ENCODE measurements at places on chromosomes 12 and 14. TPM values are rescaled to one million over a fixed set of nuclear protein-coding genes. Genes with fewer than 3 reads are reported as not detected.
A peak's percentile ranks its signal among the peaks of the same experiment; 100 is the strongest.

GRCh38 chr12:113098441-113099028, 37.0 kb downstream of the RASAL1 start:
- no peak overlapping the region for H3K4me3 ChIP-seq
- no peaks in the 10 kb centered on the region for H3K4me1 ChIP-seq
- no peak overlapping the region for H3K27ac ChIP-seq
- DNase-seq, result peak; percentile 91

DNA sequence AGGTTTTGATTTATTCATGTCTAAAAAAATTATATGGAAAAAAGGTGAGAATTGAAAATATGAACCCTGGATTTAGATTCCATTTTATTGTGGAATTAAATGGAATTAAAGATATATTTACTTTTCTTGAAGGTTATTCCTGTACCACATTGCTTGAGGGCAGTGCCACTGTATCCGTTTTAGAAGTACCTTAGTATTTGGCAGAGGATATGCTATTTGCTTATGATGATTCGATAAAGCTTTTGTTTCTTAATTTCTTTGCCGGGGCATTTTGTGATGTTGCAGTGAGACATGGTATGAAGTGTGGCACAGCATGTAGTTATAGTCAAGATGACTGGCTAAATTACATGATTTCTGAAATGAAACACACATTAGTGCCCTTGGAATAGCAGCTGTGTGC, 7.6 kb downstream of the TMTC2 start:
- no peaks in the 10 kb centered on the region for H3K36me3 ChIP-seq
- H3K27me3 ChIP-seq, result no peaks in the 10 kb centered on the region
- no peak overlapping the region for H3K27ac ChIP-seq

- no peak for DNase-seq
- peaks cover 14% of the 10 kb centered on the region for H3K36me3 ChIP-seq
- no peak overlapping the region for H3K4me3 ChIP-seq
- no peak overlapping the region for H3K27ac ChIP-seq
- no peaks in the 10 kb centered on the region for H3K27me3 ChIP-seq
These were observed 244.4 kb upstream of the GARIN2 start for GRCh38 chr14:66944872-66945271.

DNA sequence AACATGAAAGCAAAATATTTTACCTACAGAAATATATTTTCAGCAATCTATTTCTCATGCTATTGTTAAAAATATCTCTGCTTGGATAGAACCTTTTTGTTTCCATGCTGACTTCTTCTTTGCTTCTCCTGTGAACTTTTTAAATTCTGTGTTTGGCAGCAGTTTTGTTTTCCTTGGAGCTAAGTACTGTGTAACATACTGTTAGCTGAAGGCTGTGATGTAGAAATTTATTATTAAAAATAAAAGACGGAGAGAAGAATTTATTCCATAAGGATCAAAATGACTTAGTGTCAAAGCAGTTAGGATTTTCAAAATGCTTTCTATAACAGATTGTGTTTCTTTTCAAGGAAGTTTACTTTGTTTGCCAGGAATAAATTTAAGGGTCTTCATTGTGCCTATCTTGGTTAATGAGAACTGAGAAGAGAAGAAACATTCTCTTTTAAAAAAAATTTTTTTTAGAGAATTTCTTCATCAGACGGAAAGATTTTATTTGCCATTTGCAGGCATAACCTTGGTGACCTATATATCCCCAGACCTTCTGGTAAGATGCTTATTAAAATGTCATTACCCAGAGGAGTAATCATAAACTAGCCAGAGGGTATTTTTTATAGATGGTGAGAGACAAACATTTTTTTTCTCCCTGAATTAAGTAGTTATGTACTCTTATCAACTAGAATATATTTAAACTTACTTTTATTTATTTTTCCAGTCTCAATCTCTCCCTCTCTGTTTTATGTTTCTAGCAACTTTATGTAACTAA, 147.1 kb upstream of the SLCO1C1 start:
- H3K4me3 ChIP-seq, result peak overlapping the region; percentile 43
- H3K27me3 ChIP-seq, result no peaks in the 10 kb centered on the region
- no peaks in the 10 kb centered on the region for H3K4me1 ChIP-seq
- H3K36me3 ChIP-seq, result peaks cover 3% of the 10 kb centered on the region
- no peak for DNase-seq

DNA sequence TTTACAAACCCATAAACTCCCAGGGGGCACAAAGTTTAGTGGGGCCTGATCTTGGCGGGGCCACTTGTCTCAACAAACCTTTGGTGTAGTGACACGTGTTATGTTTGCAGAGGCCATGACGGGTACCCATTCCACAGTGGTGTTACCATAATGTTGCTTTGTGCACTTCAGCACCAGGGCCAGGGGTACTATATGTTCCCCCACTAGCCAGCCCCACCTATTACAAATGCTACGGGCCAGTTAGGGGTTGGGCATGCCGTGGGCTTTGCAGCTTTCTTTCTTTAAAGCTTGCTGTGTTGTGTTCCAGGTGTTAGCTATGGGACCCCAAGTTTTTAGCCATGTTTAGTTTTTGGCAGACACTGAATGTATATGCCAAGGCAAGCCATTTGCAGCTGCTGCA, 30.8 kb upstream of the G2E3 start:
- no peaks in the 10 kb centered on the region for H3K4me1 ChIP-seq
- no peaks in the 10 kb centered on the region for H3K27me3 ChIP-seq
- no peak overlapping the region for H3K4me3 ChIP-seq
- H3K27ac ChIP-seq, result no peak overlapping the region
- no peaks in the 10 kb centered on the region for H3K36me3 ChIP-seq

Gene ABCD2
- under 0.01 TPM for total RNA-seq

- no peaks in the 10 kb centered on the region for H3K4me1 ChIP-seq
- no peak for DNase-seq
- H3K4me3 ChIP-seq, result no peak overlapping the region
- H3K27me3 ChIP-seq, result no peaks in the 10 kb centered on the region
- H3K27ac ChIP-seq, result no peak overlapping the region
- H3K36me3 ChIP-seq, result no peaks in the 10 kb centered on the region
These were observed 51.4 kb downstream of the RFX4 start for GRCh38 chr12:106634206-106634605.

Gene GZMB
- not detected for total RNA-seq

GRCh38 chr14:71481021-71481654, 451.1 kb upstream of the RGS6 start:
- no peaks in the 10 kb centered on the region for H3K27me3 ChIP-seq
- H3K27ac ChIP-seq, result no peak overlapping the region
- no peaks in the 10 kb centered on the region for H3K4me1 ChIP-seq

- no peak overlapping the region for H3K27ac ChIP-seq
- DNase-seq, result no peak
- H3K36me3 ChIP-seq, result no peaks in the 10 kb centered on the region
- H3K27me3 ChIP-seq, result no peaks in the 10 kb centered on the region
- no peak overlapping the region for H3K4me3 ChIP-seq
These were observed 23.0 kb upstream of the PRKAB1 start for GRCh38 chr12:119644930-119645329.

DNA sequence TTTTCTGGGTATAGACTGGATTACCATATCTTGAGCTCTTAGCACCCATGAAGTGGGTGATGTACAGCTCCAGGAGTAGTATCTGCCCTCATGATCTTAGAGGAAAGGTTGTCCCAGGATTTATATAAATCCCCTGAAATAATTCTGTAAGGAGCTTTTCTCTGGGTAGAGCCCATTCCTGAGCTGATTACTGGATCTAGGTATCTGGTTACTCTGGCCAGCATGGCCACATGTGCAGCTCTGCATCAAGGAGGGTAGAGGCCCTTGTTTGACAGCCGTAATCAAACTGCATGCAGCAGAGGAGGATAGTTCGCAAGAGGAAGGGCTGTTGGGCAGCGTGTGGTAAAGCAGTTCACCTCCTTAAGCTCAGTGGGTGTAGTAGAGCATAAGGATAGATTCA, 8.5 kb downstream of the COX14 start:
- H3K4me3 ChIP-seq, result no peak overlapping the region
- DNase-seq, result no peak
- no peak overlapping the region for H3K27ac ChIP-seq
- no peaks in the 10 kb centered on the region for H3K27me3 ChIP-seq
- H3K36me3 ChIP-seq, result peaks cover 29% of the 10 kb centered on the region

GRCh38 chr12:11746940-11747716, 97.7 kb downstream of the ETV6 start:
- DNase-seq, result no peak
- H3K4me1 ChIP-seq, result peaks cover 28% of the 10 kb centered on the region
- H3K27me3 ChIP-seq, result no peaks in the 10 kb centered on the region

Gene LBHD2
- total RNA-seq, result not detected

Gene TNFAIP2
- total RNA-seq, result 133 TPM

Gene ADGRD1
- 46.9 TPM for total RNA-seq

- no peaks in the 10 kb centered on the region for H3K27me3 ChIP-seq
- no peak for DNase-seq
- peak overlapping the region; percentile 78 for H3K4me3 ChIP-seq
- no peaks in the 10 kb centered on the region for H3K36me3 ChIP-seq
- peaks cover 6% of the 10 kb centered on the region for H3K4me1 ChIP-seq
These were observed 3.1 kb upstream of the NFATC4 start for GRCh38 chr14:24364841-24365240.

DNA sequence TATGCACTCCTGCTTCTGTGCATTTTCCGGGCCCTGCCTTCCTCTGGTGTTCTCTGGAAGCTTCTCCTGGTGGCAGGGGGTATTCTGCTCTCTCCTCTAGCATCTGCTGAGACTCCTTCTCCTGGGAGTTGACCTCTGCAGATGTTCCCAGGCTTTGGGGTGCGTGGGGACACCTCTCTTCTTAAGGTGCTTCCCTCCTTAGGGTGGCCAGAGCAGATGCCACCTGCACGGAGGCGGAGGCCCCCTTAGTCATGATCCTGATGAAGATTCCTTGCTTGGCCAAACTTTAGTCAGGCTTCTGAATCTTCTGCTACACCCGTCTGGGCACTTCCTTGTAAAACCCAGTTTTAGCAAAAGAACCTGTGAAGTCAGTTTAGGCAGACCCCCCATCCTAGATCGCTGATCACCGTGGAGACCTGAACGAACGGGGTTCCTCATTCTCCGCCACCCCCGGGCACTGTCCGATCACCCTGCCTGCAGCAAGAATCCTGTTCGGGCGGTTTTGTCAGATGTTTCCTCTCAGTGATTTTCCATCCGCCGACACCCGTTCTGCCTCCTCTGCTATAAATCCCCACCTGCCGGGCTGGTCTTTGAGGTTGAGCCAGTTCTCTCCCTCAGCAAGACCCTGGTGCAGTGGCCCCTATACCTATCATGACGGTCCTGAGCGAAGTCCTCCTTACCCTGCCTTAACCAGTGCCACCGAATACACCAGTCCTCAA, 111.9 kb downstream of the CALM1 start:
- H3K4me3 ChIP-seq, result no peak overlapping the region
- H3K27ac ChIP-seq, result no peak overlapping the region
- H3K27me3 ChIP-seq, result no peaks in the 10 kb centered on the region
- H3K36me3 ChIP-seq, result no peaks in the 10 kb centered on the region
- DNase-seq, result no peak

Gene KRT82
- total RNA-seq, result not detected

Gene CCND2
- total RNA-seq, result 150 TPM

DNA sequence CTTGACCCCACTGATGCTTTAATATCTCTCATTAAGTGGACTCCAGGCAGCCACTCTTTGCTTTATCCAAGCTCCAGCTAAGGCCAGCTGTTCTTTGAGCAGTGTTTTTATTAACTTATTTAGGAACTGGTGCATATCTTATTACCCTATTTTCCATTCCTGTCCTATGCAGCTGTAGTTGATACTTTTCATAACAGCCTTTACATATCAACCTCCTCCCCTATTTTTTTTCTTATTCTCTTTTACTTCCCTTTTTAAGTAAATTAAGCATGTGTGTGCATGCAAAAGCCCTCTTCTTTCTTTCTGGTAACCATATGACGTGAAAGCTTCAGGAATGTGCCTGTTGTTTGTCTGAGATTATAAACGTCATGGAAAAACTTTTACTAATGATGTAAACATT, 121.2 kb downstream of the PTPRQ start:
- no peaks in the 10 kb centered on the region for H3K27me3 ChIP-seq
- no peaks in the 10 kb centered on the region for H3K36me3 ChIP-seq
- H3K4me3 ChIP-seq, result no peak overlapping the region
- H3K4me1 ChIP-seq, result no peaks in the 10 kb centered on the region

DNA sequence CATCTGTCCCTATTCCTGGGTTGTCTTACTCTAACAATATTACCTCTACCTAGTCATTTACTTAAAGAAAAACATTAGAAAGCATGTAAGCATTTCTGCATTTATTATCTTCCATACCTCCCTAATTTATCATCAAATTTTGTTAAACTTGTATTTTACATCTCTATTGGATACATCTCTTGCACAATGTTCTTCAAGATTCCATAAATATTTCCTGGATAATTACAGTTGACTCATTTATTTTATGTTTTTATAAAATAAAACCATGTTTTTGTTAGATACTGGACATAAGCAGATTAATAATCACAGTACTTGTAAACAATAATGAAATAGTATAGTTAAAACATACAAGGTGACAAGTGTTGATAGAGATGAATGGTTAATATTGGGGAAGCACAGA, 209.0 kb downstream of the TMTC3 start:
- no peaks in the 10 kb centered on the region for H3K36me3 ChIP-seq
- no peak overlapping the region for H3K27ac ChIP-seq
- no peak for DNase-seq
- H3K4me3 ChIP-seq, result no peak overlapping the region

DNA sequence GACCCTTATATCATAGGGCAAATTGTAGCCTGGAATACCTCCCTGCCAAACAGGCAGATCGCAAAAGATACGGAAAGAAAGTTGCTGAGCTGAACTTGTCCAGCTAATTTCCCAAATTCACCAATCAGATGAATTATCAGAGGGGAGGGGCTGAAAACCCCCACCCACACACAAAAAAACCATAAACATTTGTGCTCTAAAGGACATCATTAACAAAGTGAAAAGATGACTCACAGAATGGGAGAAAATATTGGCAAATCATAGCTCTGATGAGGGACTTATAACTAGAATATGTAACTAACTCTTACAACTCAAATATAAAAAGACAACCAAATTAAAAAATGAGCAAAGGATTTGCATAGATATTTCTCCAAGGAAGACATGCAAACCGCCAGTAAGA, 36.3 kb downstream of the PTHLH start:
- no peak overlapping the region for H3K27ac ChIP-seq
- H3K27me3 ChIP-seq, result no peaks in the 10 kb centered on the region
- H3K4me3 ChIP-seq, result no peak overlapping the region
- no peaks in the 10 kb centered on the region for H3K4me1 ChIP-seq

Gene ZNF384
- total RNA-seq, result 15.1 TPM

DNA sequence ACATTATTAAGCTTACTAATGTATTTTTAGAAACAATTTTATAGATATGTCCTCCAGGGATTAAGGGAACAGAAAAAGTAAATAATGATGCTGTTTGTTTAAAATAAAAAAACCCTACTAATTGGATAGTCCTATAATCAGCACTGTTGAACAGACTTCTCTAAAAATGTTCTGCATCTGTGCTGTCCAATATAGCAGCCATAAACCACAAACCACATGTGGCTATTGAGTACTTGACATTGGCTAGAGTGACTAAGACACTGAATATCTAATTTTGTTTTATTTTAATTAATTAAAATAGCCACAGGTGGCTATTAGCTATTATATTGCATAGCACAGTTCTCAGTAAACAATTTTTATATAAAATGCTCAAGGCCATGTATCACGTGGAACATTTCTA, 210.4 kb downstream of the DPY19L2 start:
- H3K27ac ChIP-seq, result no peak overlapping the region
- H3K36me3 ChIP-seq, result no peaks in the 10 kb centered on the region
- H3K27me3 ChIP-seq, result no peaks in the 10 kb centered on the region
- no peak overlapping the region for H3K4me3 ChIP-seq
- DNase-seq, result no peak

GRCh38 chr12:107133462-107133861, 40.1 kb upstream of the CRY1 start:
- H3K4me3 ChIP-seq, result no peak overlapping the region
- no peak for DNase-seq
- H3K36me3 ChIP-seq, result no peaks in the 10 kb centered on the region
- no peaks in the 10 kb centered on the region for H3K27me3 ChIP-seq

Data from ascending aorta (tissue), 2 donors.